ENCODE measurements at places on chromosomes 12 and 14. TPM values are rescaled to one million over a fixed set of nuclear protein-coding genes. Genes with fewer than 3 reads are reported as not detected.

MMP14 gene
- not detected for polyA plus RNA-seq

DNA sequence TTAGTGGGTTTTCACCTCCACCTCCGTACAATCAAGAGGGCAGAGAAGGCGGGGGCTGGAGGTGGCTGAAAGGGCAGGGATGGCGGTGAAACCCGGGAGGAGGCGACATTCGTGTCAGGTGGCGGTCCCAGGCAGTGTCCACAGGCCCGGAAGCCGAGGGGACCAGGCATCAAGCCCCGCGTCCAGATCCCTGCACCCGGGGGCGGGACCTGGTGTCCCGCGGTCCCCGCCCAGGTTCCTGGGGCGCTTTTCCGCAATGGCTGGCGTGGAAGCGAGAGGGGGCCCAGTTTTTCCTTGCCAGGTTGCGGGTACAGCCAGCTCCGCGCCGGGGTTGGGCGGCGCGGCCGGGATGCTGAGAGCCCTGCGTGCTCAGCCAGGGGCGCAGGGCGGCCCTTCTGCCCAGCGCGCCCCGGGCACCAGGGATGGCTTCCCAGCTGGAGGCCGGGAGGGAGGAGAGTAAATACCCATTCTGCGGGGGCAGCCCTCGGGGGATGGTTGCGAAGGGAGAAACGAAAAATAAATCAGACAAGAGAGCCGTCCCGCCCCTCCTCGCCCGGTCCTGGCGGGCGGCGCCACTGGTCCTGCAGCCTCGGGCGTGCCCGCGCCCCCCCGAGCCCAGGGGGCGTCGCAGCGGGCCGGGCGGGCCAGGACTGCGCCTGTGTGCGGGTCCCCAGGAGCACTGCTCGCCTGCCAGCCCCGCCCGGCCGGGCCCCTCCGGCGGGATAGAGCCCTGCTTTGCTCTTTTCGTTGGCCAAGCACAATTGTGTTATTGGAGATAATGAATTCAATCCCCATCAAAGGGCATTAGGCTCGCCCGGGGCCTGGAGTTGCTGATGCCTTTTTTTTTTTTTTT, 11.5 kb downstream of the FOXA1 start:
- no peak overlapping the region for H3K4me3 ChIP-seq
- H3K36me3 ChIP-seq = no peaks in the 10 kb centered on the region
- DNase-seq = no peak
- peaks cover 3% of the 10 kb centered on the region for H3K4me1 ChIP-seq
- peaks cover 44% of the 10 kb centered on the region for H3K27me3 ChIP-seq

DNA sequence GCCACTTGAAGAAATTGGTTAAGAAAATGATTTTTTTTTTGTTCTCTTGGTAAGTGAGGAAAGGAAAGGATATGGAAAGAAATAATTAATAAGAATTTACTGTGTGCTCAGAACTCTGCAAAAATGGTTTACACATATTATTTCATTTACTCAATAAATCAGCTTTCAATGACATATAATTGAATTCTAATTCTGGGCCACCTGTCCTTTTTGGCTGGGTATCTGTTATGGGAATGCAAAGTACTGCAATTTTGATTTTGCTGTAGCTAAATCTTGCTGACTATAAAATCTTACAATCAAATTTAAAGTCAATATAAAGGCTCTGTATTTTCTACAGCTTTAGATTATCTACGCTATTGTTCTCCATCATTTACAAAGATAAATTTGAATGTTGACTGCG, 147.1 kb downstream of the GRIP1 start:
- DNase-seq = no peak
- peaks cover 4% of the 10 kb centered on the region for H3K36me3 ChIP-seq
- H3K4me1 ChIP-seq = no peaks in the 10 kb centered on the region
- no peak overlapping the region for H3K4me3 ChIP-seq
- no peak overlapping the region for H3K27ac ChIP-seq

DNA sequence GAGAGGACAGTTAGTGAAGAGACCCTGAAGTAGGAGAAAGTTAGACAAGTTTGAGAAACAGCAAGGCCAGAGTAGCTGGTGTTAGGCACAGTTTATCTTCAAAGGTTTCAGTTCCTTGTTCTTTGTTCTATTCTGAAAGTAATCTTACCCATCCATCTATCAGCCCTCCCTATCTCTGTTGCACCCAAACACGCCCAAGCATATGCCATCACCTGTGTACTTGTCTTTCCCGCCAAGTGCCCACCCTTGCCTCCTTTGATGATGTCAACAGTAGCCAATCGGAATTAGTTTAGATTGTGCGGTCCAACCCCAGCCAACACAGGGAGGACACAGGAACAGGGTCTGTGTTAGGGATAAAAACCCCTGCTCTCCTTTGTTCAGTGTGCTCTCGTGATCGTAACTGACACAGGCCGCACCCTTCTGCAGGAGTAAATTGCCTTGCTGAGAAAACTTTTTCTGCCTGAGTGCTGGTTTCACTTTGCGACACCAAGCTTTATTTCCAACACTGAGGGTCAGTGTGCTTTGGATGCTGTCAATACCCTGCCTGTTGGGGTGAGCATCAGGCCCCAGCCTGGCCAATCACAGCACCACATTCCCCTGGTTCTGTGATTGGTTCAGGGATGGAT, 4.7 kb upstream of the TMEM229B start:
- peak overlapping the region; percentile 93 for H3K27ac ChIP-seq
- no peaks in the 10 kb centered on the region for H3K27me3 ChIP-seq
- H3K4me3 ChIP-seq = peak overlapping the region; percentile 62
- peaks cover 72% of the 10 kb centered on the region for H3K4me1 ChIP-seq

CD9 gene
- polyA plus RNA-seq = 32.7 TPM

ERP27 gene
- 2.4 TPM for polyA plus RNA-seq

- no peak overlapping the region for H3K27ac ChIP-seq
- H3K36me3 ChIP-seq = no peaks in the 10 kb centered on the region
- no peak overlapping the region for H3K4me3 ChIP-seq
- no peak for DNase-seq
Measured at GRCh38 chr12:131264635-131265034, 310.9 kb downstream of the ADGRD1 start.

GRCh38 chr14:104072586-104072985, 12.9 kb upstream of the ASPG start:
- peaks cover 20% of the 10 kb centered on the region for H3K36me3 ChIP-seq
- no peak for DNase-seq
- peaks cover 40% of the 10 kb centered on the region for H3K27me3 ChIP-seq
- no peak overlapping the region for H3K4me3 ChIP-seq

HOXC12 gene
- not detected for polyA plus RNA-seq

GRCh38 chr12:15581006-15581405, 208.2 kb downstream of the EPS8 start:
- H3K36me3 ChIP-seq = peaks cover 16% of the 10 kb centered on the region
- H3K27ac ChIP-seq = peak overlapping the region; percentile 69
- no peaks in the 10 kb centered on the region for H3K4me1 ChIP-seq
- no peaks in the 10 kb centered on the region for H3K27me3 ChIP-seq
- DNase-seq = no peak

- peaks cover 13% of the 10 kb centered on the region for H3K27me3 ChIP-seq
- no peaks in the 10 kb centered on the region for H3K36me3 ChIP-seq
- H3K4me3 ChIP-seq = no peak overlapping the region
Measured at GRCh38 chr14:94370524-94370910, 17.9 kb downstream of the SERPINA1 start.

PRMT5 gene
- 45.3 TPM for polyA plus RNA-seq

- DNase-seq = no peak
- peaks cover 80% of the 10 kb centered on the region for H3K27me3 ChIP-seq
- H3K4me1 ChIP-seq = peaks cover 15% of the 10 kb centered on the region
- no peak overlapping the region for H3K27ac ChIP-seq
- H3K4me3 ChIP-seq = peak overlapping the region; percentile 30
Measured at GRCh38 chr12:46832130-46832704, 6.4 kb upstream of the SLC38A4 start.

GRCh38 chr12:47067176-47067575, 12.2 kb upstream of the PCED1B start:
- no peaks in the 10 kb centered on the region for H3K4me1 ChIP-seq
- no peaks in the 10 kb centered on the region for H3K27me3 ChIP-seq
- no peaks in the 10 kb centered on the region for H3K36me3 ChIP-seq
- DNase-seq = no peak

- H3K36me3 ChIP-seq = no peaks in the 10 kb centered on the region
- no peak overlapping the region for H3K27ac ChIP-seq
- H3K4me3 ChIP-seq = no peak overlapping the region
- H3K27me3 ChIP-seq = no peaks in the 10 kb centered on the region
Measured at GRCh38 chr14:47332106-47332505, 343.3 kb downstream of the MDGA2 start.

Data from naive B cell (primary cell).